ENCODE measurements at places on chromosomes 3 and 15. TPM values are rescaled to one million over a fixed set of nuclear protein-coding genes. Genes with fewer than 3 reads are reported as not detected.

GRCh38 chr15:70625438-70625837 is 137.9 kb downstream of the UACA start:
- DNase-seq = no peak

DNA sequence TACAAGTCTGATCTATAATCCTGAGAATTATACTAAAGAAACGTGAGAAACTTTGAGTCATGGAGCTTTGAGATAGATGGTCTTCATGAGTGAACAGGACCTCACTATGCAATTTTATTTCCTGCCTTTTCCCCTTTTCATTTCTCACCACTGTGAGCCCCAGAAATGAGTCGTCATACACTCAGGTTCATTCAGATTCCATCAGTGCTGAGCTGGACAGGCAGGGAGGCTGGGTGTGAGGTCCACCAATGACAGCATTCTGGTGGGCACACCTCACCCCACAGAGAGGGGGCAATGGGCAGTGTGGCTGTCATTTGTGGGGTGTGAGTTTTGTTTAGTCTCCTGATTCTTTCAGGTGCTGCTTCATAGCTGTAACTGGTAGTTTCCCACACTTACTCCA is 16.9 kb downstream of the TIGIT start:
- DNase-seq = no peak

GRCh38 chr3:150666167-150666566 is 37.6 kb downstream of the ERICH6 start:
- no peak for DNase-seq

- DNase-seq = no peak
Measured at GRCh38 chr15:76204916-76205460, 106.3 kb downstream of the ETFA start.

DNA sequence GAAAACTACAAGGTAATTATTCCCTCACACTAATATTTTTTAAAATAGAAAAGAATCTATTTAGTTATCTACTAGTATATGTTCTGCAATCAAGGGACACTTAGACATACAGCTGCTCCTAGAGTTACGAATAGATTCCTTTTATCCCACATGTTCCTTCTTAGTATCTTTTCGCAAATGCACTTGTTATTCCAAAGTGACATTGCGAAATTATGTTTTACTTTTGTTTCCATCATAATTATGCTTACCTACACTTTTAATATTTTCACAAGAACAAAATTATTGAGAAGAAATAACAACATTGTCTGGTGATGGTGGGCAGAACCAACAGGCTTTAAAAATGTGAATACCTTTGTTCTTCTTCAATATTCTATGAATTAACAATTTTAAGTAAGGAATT is 107.1 kb upstream of the MELTF start:
- DNase-seq = no peak

DNA sequence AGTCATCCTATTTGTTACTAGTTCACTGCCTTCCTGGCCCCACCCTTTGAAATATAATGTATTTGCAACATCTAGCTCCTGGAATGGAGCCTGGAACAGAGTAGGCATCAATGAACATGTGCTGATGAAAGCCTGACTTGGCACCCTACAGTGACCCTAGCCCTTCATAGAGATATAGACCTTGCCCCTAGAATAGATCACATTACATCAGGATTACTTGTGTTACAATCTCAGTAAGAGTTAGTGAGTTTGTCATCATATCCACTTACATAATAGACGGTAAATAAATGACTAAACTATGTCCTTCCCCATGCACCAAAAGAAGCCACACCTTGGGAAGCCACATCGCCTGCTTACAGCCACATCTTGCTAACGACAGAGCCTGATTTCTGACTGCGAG is 110.5 kb upstream of the WNT5A start:
- no peak for DNase-seq

DNA sequence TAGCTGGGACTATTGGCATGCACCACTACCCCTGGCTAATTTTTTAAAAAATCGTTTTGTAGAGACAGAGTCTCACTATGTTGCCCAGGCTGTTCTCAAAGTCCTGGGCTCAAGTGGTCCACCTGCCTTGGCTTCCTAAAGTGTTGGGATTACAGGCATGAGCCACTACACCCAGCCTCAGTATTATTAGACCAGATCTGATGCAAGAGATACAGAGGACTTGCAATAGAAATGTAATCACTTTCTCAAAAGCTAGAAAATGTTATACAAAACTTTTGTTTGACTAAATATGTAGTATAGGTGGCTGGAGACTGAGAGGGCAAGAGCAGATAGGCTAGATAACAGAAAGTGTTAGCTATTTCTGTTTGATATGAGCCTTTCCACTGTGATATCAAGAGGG is 531.9 kb downstream of the SOX2 start:
- DNase-seq = no peak

- no peak for DNase-seq
Measured at GRCh38 chr3:169818316-169818715, 5.6 kb upstream of the LRRC34 start.

- DNase-seq = no peak
Measured at GRCh38 chr3:30457081-30457480, 149.3 kb upstream of the TGFBR2 start.

IMPG2 gene
- total RNA-seq = under 0.01 TPM

C3orf85 gene
- not detected for total RNA-seq

SYNPR gene
- total RNA-seq = not detected

Data from RPMI7951 (cell line).